Hepatocyte (in vitro differentiated cells): ENCODE measurements at places on chromosomes 5 and 9. TPM values are rescaled to one million over a fixed set of nuclear protein-coding genes. Genes with fewer than 3 reads are reported as not detected.

DNA sequence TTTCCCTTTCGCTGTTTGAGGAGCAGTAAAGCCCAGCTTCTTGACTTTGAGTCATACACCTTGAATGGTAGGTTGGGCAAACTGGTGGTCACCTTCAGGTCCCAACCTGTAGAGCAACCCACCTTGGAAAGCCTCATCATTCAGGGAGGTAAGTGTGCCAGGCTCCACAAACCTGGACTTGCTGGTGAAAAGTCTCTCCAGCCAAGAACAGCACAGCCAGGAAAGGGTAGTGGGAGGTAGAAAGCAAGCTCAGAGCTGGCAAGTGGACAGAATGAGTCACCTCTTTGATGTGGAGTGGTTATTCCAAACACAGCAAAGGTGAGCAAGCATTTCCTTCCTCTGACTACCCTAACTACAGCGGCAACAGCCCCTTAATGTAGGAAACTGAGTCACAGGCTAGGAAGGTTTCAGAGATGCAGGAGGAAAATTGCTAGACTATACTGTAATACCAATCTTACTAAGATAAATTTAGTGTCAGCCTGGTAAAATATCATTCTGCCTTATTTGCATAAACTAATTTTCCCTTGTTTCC, 117.5 kb upstream of the MTAP start:
- H3K27ac ChIP-seq = peak overlapping the region; percentile 5
- H3K27me3 ChIP-seq = no peaks in the 10 kb centered on the region
- H3K36me3 ChIP-seq = no peaks in the 10 kb centered on the region
- peak; percentile 40 for DNase-seq
- H3K4me1 ChIP-seq = no peaks in the 10 kb centered on the region

DNA sequence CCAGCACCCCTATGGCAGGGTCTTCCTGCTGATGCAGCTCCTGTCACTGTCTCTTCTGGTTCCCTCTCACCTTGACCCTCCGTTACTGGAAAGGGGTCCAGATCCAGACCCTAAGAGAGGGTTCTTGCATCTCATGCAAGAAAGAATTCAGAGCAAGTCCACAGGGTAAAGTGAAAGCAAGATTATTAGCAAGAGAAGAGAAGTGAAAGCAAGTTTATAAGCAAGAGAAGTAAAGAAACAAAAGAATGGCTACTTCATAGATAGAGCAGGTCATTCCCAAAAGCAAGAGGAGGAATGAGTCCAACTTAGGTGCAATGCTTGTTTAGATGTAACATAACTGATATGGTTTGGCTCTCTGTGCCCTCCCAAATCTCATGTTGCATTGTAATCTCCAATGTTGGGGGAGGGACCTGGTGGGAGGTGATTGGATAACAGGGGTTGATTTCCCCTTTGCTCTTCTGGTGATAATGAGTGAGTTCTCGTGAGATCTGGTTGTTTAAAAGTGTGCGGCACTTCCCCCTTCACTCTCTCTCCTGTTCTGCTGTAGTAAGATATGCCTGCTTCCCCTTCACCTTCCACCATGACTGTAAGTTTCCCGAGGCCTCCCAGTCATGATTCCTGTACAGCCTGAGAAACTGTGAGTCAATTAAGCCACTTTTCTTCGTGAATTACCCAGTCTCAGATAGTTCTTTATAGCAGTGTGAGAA, 183.3 kb downstream of the MED10 start:
- no peaks in the 10 kb centered on the region for H3K27me3 ChIP-seq
- no peak for DNase-seq

DNA sequence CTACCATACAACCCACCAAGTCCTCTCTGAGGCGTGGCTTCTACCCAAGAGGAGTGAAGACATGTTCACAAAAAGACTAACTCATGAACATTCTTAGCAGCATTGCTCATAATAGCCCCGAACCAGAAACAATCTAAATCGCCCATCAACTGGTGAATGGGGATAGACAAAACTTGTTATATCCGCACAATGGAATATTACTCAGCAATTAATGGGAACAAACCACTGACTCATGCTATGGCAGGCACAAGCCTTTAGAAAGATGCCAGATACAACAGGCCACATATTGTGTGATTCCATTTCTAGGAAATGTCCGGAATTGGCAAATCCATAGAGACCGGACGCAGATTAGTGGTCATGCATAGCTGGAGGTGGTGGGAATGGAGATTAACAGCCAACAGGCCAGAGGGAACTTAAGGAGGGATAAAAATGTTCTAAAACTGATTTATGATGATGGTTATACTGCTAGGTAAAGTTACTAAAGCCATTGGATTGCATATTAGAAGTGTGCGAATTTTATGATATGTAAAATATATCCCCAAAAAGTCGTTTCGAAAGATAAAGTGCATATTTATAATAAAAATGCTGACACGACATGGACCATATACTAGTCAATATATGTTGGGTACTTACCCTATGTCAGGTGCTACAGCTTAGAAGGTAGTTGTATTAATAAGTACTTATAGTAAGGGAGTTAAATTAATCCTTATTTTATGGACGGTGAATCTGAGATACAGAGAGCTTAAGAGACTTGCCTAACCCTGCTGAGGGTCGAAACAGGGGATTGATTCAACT, 55.4 kb downstream of the LHX2 start:
- no peak overlapping the region for H3K27ac ChIP-seq
- no peaks in the 10 kb centered on the region for H3K36me3 ChIP-seq
- DNase-seq = no peak
- no peak overlapping the region for H3K4me3 ChIP-seq

DNA sequence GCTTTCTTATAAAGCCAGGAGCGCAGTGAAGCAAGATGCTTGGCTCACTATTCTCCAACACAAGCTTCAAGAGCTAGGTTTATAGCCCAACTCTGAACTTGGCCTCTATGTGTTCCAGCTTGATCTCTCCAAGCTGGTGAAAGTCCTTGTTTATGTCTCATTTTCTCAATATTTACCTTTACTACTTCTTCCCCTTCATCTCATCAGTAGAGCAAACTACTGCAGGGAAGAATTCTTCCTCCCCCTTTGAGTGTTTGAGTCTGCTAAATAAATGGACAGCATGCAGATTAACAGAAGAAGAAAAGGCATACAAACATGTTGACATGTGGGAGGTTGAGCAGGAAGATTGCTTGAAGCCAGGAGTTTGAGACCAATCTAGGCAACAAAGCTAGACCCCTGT, 460.7 kb downstream of the ZNF608 start:
- H3K27me3 ChIP-seq = no peaks in the 10 kb centered on the region
- DNase-seq = no peak
- no peaks in the 10 kb centered on the region for H3K36me3 ChIP-seq
- no peak overlapping the region for H3K27ac ChIP-seq
- no peak overlapping the region for H3K4me3 ChIP-seq
- H3K4me1 ChIP-seq = peaks cover 7% of the 10 kb centered on the region

DNA sequence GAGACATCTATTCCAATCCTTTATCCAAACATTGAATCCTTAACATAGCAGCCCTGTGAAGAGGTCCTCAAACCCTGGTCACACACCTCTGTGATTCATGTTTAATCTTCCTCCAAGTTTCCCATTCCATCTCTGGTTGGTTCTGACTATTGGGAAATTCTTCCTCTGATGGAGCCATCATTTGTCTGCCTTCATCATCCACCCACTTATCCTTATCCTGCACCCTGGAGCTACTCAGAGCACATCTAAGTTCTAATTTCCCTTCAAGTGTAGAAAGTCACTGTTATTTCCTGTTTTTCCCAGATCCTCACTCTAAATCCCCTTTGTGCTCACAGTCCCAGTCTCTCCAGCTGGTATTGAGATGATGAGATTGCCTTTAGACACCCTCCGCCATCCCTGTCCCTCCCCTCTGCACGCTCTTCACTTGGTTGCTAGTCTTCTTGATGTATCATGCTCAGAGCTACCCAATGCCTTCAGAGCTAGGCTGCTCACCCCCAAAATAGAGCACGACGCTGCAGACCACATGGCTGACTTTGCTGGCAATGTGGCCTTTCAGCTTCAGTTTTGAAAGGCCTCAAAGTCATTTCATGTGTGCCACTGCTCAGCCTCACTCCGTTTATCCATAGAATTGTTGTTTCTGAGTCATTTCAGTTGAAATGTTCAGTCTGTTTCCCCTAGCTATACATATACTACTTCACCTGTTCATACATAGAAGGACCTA, 154.3 kb downstream of the PALM2AKAP2 start:
- H3K4me3 ChIP-seq = no peak overlapping the region
- H3K36me3 ChIP-seq = no peaks in the 10 kb centered on the region
- no peaks in the 10 kb centered on the region for H3K4me1 ChIP-seq
- DNase-seq = no peak

- H3K4me3 ChIP-seq = peak overlapping the region; percentile 87
- no peaks in the 10 kb centered on the region for H3K36me3 ChIP-seq
- peak; percentile 72 for DNase-seq
- peaks cover 13% of the 10 kb centered on the region for H3K4me1 ChIP-seq
Measured at GRCh38 chr9:88387552-88388202, 567 bp upstream of the SPIN1 start.

DNA sequence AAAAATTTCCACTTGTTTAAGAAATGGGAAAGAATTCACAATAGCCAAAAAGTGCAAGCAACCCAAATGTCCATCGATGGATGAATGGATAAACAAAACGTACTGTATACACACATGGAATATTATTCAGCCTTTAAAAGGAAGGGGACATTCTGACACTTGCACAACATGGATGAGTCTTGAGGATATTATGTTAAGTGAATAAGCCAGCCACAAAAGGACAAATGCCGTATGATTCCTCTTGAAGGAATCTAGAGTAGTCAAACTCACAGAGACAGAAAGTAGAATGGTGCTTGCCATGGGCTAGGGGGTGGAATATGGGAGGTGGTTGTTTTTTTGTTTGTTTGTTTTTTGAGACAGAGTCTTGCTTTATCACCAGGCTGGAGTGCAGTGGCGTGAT, 3.8 kb upstream of the ATP6V0E1 start:
- no peak overlapping the region for H3K27ac ChIP-seq
- H3K27me3 ChIP-seq = no peaks in the 10 kb centered on the region
- no peaks in the 10 kb centered on the region for H3K36me3 ChIP-seq
- no peaks in the 10 kb centered on the region for H3K4me1 ChIP-seq

DNA sequence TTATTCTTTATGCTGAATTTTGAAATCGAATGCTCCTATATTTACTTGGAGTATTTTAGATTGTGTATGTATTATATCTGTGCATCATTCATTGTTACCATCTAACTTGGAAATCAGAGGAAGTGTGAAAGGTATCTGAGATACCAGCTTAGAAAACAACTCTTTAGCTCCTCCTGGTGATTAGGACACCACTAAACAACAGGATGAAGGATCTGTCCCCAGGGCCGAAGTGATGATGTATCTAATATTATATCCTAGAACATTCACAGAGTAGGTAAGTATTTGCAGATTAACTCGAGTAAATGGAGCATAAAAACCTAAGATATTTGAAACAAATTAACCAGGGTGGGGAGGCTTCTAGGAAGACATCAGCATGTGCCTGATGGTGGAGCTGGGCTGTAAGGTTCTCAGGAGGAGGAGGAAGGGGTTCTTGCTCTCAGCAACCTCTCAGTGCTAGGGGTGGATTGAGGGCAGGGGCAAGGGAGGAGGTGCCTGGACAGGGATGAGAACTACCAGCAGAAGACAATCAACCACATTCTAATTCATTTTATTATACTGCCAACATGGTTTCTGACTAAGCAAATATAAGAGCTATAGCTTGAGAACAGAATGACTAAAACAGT, 2.6 kb upstream of the NFIL3 start:
- H3K4me3 ChIP-seq = no peak overlapping the region
- H3K27ac ChIP-seq = no peak overlapping the region

DNA sequence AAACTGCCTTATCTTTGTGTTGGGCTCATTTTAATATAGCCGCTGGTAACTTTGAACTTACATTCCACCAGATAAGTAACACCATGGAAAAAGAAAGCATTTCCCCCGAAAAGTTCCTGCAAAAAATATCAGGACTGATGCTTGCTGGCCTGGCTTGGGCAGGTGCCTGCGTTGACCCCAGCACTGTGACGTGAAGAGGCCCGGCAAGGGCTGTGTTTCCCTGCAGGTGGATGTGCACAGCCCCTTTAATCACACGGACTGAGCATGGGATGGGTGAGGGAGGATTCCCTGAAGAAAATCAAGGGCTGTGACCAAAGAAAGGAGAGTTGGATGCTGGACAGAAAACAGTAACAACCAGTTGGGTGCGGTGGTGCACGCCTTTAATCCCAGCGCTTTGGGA, 138.2 kb downstream of the NSG2 start:
- H3K27ac ChIP-seq = no peak overlapping the region
- H3K36me3 ChIP-seq = no peaks in the 10 kb centered on the region

Gene HRCT1
- 0.24 and 0.90 TPM in 2 replicates for total RNA-seq

GRCh38 chr5:32487424-32487823, 42.9 kb upstream of the ZFR start:
- H3K4me3 ChIP-seq = no peak overlapping the region
- H3K27me3 ChIP-seq = no peaks in the 10 kb centered on the region
- H3K27ac ChIP-seq = no peak overlapping the region
- DNase-seq = no peak
- H3K36me3 ChIP-seq = no peaks in the 10 kb centered on the region
